Hepatocyte (in vitro differentiated cells): ENCODE measurements at places on chromosomes 1 and 21. TPM values are rescaled to one million over a fixed set of nuclear protein-coding genes. Genes with fewer than 3 reads are reported as not detected.

GRCh38 chr1:223095870-223096269 lies 47.2 kb downstream of the TLR5 start:
- DNase-seq = no peak

GRCh38 chr1:25247024-25247828 lies at the start of gene RSRP1:
RSRP1 (minus strand) TSS chr1:25247454; CDS start chr1:25246963, 491 bp downstream.
- peak; percentile 100 for DNase-seq

- DNase-seq = no peak
Measured at GRCh38 chr21:36477559-36477958, 2.4 kb downstream of the CLDN14 start.

DNA sequence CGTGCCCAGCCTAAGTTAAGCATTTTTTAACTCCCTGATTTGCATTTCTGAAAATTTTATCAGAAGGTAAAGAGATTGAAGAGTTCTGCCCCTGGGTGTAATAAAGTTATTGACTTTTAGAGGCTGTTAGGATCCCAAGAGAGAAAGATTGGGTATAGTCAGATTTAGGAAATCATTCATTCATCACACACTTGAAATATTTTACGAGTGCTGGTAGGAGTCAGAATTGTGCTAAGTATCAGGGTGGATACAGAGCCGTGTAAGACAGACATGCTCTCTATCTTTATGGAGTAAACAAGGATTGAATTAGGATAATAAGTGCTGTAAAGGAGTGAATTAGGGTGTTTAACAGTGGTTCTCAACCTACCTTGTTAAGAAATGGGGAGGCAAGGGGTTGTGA lies 3.0 kb downstream of the SZT2 start:
- DNase-seq = no peak

- DNase-seq = no peak
Measured at GRCh38 chr1:10213186-10213705, 2.9 kb downstream of the KIF1B start.

GRCh38 chr1:8078176-8078671 lies 52.1 kb upstream of the ERRFI1 start:
- peak; percentile 56 for DNase-seq

DNA sequence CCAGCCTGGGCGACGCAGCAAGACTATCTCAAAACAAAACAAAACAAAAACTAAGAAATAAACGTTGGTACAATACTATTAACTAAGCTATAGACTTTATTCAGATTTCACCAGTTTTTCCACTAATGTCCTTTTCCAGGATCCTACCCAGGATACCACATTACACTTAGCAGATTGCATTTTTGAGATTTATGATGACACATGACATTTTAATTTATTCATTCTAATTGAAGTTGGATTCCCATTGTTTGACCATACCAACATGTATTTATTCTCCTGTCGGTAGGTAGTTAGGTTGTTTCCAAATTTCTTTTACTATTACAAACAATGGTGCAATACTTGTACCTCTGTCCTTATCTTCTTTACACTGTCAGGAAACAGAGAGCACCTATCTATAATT lies 6.8 kb upstream of the KLF17 start:
- DNase-seq = no peak

- DNase-seq = peak; percentile 69
Measured at GRCh38 chr1:1441002-1441888, 5.8 kb downstream of the VWA1 start.

DNA sequence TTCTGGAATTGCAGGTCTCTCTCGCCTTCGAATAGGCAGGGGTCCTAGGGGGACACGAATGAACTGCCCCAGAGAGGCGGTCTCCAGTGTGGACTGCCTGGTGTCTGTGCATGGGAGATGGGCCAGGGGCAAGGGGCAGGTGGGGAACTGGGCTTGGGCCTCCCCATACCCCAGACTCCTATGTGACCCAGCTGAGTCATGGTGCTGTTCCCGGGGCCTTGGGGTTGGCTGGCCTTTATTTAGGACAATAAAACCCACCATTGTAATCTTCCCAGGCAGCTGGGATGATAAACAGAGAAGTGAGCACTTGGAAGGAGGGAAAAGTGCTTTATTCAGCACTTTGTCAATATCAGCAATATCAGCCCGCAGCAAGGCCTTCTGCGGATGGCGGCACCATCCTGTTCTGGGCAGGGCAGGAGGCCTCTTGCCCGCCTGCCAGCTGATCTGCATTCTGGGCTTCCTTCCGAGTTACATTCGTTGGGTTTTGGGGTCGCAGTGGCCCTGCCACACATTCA lies 209.0 kb upstream of the TMEM51 start:
- DNase-seq = no peak

DNA sequence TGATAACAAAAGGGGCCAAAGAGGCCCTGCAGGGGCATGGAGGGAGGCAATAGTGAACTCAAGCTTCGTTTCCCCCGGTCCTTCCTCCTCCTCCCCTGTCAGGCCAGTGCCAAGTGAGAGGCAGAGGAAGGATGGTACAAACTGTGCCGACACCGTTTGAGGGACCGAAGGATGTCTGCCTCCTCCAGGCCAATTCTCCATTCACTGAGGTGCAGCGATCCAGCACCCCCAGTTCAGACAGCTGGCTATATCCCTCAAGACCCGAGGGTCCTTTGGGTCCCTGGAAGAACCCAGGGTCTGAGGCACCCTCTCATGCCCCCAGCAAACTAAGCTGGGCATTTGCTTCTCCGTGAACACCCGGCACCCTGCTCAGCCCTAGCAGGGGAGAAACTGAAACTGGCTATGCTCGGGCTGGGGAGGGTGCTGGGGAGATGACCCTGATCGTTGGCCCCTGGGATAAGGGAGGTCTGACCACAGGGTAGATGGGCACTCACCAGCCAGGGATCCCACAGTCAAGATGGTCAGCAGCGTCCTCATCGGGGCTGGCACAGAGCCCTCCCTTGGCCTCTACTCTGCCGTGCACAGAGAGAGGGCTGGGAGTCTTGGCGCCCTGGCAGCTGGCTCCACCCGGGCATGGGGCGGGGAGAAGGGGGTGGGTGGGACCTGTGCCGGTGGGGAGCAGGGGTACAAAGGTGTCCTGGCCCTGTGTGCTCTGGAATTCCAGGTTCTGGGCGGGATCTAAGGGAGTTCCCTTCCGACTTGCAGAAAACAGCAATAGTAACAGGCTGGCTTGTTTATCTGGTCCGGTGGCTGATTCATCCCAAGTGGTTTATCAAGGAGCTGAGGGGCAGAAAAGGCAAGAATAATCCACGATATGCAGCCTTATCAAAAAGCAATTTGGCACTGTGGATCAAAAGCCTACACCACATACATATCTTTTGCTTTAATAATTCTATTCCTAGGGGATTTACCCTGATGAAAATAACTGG lies at the start of gene IL22RA1:
Gene IL22RA1 (minus strand): TSS at position 595 of the 989 bp plus-strand sequence. CDS start 58 bp downstream, at position 537.
- DNase-seq = peak; percentile 77

DNA sequence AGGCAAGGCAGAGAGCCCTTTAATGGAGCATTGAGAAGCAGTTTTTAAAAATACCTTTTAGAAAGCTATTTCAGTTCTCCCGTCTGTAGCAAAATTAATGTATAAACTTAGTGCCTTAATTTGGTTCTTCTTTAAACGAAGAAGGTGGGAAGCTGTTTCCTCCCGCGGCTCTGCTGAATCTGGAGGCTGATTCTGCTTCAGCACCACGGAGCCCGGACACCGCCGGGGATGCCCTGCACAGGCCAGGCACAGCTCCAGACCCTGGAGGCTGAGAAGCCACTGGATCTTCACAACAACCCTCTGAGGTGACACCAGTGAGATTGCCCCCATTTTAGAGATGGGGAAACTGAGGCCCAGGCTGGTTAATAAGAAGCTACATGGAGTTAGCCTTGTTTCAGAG lies 175.8 kb upstream of the VAMP3 start:
- DNase-seq = no peak

- DNase-seq = no peak
Measured at GRCh38 chr1:9028921-9029705, 2.9 kb upstream of the SLC2A7 start.

DNA sequence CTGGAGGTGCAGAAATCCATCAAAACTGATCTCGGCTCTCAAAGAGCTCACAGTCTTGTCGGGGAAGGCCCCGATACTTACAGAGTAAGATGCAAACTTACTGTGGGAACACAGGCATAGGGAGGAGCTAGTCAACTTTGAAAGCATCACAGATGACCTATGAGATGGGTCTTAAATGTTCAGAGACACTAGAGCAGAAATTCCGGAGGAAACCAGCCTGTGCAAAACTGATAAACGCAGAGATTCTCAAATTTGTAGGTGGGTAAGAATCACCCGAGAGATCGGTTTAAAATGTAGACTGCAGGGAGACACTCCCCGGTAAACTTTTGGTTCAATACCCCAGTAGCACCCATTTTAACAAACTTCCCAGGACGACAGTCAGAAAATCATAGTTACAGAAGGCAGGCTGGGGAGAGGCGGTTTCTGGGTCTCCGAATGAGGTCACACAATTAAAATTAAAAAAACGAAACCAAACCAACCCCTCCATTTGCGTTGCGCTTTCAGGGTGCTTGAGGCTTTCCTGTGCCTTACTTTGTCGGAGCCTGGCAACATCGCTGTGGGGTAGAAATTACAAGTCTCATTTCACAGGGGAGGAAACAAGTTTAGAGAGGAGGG lies 755 bp upstream of the THRAP3 start:
- peak; percentile 63 for DNase-seq

ACTL8 gene
- polyA plus RNA-seq = 0.34 TPM in 1 of 2 replicates, not detected in the other

KCNH1 gene
- 0.17 and 0.75 TPM in 2 replicates for polyA plus RNA-seq

SH2D2A gene
- 0.18 TPM in 1 of 2 replicates, not detected in the other for polyA plus RNA-seq

RIMKLA gene
- 0.66 and 2.3 TPM in 2 replicates for polyA plus RNA-seq
